ENCODE measurements at places on chromosomes 7 and 10.

GRCh38 chr7:120973849-120974248 is 14.7 kb upstream of the CPED1 start:
- DNase-seq = no peak

DNA sequence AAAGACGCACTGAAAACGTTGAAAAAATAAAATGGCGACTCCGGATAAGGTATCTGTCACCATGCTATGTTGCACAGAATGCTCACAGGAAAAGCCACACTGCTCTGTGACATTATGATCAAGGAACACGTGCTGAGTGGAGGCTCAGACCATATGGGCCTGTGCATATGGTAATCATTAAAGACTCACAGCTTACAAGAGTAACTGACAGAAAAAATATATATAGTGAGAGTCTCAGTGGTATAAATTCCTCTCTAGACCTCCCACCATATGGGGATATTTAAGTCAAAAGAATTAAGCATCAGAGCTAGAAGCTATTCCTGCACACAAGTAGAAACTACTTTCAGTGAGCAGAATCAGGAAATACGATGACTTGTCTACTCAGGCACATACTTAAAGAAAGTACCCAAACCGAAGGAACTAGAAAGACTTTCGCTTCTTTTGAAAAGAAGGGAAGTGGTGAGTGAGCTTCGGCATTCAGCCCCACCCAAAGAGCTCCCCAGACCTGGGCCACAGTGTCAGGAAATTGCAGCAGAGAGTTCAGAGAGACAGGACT is 65.1 kb upstream of the MPP7 start:
- DNase-seq = peak; percentile 20

GRCh38 chr10:106826716-106827115 is 337.8 kb downstream of the SORCS1 start:
- no peak for DNase-seq

GRCh38 chr7:22786290-22786932 is 36.2 kb downstream of the TOMM7 start:
- DNase-seq = no peak

GRCh38 chr7:20064974-20065862 is 152.0 kb downstream of the MACC1 start:
- DNase-seq = peak; percentile 69

GRCh38 chr7:91941450-91941849 is 788 bp downstream of the AKAP9 start:
- peak; percentile 28 for DNase-seq

- peak; percentile 86 for DNase-seq
These were observed 118.2 kb downstream of the JAZF1 start for GRCh38 chr7:28062197-28062991.
